ENCODE measurements at places on chromosomes 13 and 19.

GRCh38 chr19:32097620-32098019 is 247.8 kb upstream of the ZNF507 start:
- no peak for DNase-seq

- no peak for DNase-seq
Observed at GRCh38 chr13:41302743-41303142, 8.3 kb upstream of the NAA16 start.

- no peak for DNase-seq
Observed at GRCh38 chr13:42039457-42039945, 8.9 kb upstream of the DGKH start.

DNA sequence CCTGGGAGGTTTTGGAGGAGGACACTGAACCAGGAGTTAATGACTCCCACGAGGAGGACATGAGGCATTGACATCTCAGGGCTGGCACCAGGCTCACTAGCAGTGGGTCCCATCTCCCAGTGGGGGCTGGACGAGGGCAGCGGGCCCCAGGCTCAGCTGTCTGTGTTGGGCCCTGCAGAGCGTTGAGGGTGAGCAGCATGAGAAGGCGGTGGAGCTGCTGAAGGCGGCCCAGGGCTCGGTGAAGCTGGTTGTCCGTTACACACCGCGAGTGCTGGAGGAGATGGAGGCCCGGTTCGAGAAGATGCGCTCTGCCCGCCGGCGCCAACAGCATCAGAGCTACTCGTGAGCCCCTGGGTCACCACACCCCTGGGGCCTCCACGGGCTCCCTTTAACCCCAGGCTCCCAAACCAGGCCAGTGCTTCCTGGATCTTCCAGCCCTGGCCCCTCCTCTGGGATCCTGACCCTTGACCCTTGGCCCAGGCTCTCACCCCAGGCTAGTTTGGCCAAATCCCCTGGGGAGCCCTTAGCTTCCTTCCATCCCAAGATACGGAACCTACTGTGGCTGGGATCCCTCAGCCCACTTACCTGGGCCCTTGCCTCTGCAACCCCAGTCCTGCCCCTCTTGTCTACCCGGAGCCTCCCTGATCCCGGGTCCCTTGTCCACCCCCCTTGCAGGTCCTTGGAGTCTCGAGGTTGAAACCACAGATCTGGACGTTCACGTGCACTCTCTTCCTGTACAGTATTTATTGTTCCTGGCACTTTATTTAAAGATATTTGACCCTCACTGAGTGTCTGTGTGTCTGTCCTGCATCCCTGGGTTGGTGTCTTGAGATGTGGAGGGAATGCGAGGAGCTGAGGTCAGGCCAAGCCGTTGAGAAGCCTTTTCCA is 1.0 kb downstream of the C19orf73 start:
- DNase-seq = no peak

GRCh38 chr19:14434543-14435319 is 1.6 kb downstream of the PKN1 start:
- no peak for DNase-seq

DNA sequence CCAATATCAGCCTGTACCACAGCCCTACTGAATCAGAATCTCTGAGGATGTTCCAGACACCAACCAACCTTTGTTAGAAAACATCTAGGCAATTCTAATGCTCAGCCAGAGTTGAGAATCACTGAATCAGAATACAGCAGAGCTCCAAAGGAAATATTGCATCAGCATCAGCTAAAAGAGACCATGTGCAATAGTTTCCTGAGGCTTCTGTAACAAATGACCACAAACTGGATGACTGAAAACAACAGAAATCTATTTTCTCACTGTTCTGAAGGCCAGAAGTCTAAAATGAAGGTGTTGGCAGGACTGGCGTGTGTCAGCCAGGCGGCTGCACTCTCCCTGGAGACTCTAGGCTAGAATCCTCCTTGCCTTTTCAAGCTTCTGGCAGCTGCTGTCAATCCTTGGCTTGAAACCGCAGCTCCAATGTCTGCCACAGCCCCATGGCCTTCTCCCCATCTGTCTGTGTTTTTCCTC is 1.2 kb upstream of the DCT start:
- DNase-seq = no peak

- no peak for DNase-seq
Observed at GRCh38 chr19:15897738-15898276, at the start of gene CYP4F2. Gene CYP4F2, minus strand, starts transcription at chr19:15898074. Its CDS starts 463 bp downstream, at chr19:15897611.

DNA sequence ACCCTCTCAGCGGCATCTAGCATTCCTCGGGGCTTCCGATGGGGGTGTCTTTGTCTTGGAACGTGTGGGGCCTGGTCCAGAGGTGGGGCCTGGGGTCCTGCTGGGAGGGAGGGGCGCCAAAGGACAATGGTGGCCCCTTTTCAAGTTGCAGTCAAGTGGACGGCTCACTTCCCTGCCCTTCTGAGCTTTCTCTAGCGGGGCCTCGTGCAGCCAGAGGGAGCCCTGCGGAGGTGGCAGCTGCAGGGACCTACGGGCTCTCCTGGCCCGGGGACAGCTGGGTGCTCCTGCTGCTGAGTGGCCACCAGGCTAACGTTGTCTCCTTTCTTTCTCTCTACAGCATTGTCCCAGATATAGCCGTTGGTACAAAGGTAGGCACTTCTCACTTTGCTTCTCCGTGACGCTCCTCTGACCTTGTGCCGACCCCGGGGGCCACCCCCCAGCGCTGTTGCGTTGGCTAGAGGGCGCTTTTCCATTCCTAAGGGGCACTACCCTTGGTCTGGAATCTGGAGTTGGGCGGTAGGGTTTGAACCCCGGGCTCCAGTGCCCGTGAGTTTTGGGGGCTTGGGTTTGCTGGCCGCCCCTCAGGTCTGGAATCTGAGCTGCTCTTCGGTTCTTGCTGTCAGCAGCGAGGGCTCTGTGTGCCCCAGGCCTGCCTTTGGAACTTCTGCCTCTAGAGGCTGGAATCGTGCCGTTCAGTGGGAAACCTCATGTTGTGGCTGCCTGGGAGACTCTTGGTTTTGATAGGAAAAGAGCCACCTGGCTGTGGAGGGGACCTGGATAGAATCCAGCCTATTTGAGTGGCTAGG is 2.0 kb downstream of the PTBP1 start:
- no peak for DNase-seq

GRCh38 chr13:52779103-52779502 is 39.5 kb upstream of the CNMD start:
- no peak for DNase-seq

GRCh38 chr13:46295491-46296114 is 83.9 kb downstream of the LRRC63 start:
- no peak for DNase-seq

DNA sequence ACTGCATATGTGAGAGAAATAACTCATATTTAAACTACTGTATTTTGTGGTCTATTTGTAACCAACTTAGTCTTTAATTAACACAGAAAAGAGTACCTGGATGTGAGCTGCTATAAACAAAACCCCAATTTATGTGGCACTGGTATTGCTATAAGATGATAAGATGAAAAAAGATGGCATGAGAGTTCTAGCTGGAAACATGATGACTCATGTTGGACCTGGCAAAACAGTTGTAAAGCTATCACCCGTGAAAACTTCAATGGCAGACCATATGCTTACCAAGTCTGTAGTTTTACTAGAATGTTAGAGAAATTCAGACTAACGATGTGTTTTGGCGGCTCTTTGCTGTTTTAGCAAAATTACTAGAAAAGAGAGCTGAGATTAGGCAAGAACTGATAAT is 69.6 kb upstream of the PCDH9 start:
- no peak for DNase-seq

GRCh38 chr19:45473682-45474605 is 6.1 kb downstream of the FOSB start:
- DNase-seq = no peak

DNA sequence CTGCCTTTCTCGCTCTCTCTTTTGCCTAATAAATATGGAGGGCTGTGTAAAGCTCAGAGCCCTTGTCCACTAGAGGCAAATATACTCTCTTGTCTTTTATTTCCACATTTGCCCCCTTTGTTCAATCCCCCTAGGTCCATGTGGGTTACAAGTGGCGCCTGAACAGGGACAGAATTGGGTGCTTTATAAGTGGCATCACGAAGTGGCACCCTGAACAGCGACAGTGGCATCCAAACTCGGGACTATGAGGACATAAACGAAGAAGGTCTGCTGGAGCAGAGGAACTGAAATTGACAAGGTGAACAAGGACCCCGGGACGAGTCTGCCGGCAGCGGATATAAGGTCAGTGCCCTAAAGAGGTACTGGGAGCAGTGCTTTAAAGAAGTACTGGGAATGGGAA is 4.3 kb upstream of the ZNF610 start:
- DNase-seq = no peak

GRCh38 chr13:21901811-21902708 is 231.2 kb downstream of the FGF9 start:
- no peak for DNase-seq

DNA sequence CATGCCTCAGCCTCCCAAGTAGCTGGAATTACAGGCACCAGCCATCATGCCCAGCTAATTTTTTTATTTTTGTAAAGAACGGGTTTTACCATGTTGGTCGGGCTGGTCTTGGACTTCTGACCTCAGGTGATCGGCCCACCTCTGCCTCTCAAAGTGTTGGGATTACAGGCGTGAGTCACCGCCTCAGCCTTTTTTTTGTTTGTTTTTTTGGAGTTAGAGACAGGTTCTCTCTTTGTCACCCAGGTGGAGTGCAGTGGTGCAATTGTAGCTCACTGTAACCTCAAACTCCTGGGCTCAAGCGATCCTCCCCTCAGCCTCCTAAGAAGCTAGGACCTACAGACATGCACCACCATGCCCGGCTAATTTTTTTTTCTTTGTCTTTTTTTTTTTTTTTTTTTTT is 15.6 kb upstream of the NOTCH3 start:
- DNase-seq = no peak

DNA sequence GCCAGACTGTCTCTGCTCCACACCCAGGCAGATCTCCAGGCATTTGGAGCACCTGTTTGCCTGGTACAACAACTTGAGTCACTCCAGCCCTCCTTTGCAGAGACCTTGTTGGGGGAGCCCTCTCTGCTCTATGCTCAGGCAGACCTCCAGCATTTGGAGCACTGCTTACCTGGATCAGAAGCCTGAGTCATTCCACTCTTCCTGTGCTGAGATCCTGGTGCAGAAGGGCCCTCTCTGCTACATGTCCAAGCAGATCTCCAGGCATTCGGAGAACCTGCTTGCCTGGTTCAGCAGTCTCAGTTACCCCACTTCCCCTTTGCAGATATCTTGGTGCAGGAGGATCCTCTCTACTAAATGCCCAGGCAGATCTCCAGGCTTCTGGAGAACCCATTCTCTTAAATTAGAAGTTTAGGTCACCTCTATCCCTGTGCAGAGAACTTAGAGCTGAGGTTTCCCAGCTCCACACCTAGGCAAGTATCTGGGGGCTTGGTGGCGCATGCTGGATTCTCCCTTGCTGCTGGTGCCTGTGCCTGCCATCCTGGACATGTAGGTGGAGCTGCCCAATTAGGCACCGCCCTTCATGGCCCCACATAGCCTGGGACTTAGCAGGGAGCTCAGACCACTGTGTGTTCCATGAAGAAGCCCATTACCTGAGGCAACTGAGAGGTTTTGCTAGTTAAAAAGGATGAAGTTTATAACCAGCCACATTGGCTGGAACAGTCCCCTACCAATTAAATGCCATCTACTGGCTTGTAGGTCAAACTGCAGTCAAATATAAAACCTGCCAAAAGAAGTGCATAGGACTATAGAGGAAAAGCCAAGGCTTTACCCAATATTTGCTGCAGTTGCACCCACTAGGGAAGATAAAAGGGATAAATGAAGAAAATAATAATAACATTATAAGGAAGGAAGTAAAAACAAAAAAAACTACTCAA is 97.6 kb upstream of the SLITRK6 start:
- DNase-seq = no peak

- DNase-seq = no peak
Observed at GRCh38 chr19:12763100-12763499, 11.5 kb downstream of the BEST2 start.

GRCh38 chr13:72911981-72912380 is 130.0 kb downstream of the PIBF1 start:
- no peak for DNase-seq

GRCh38 chr13:64810750-64811149 is 2419.4 kb downstream of the PCDH9 start:
- no peak for DNase-seq

- DNase-seq = no peak
Observed at GRCh38 chr13:114088234-114088633, 44.2 kb downstream of the RASA3 start.

GRCh38 chr19:58334691-58335249 is 8.0 kb downstream of the ZSCAN22 start:
- no peak for DNase-seq

GRCh38 chr13:68160466-68160865 is 930.3 kb upstream of the PCDH9 start:
- no peak for DNase-seq

- DNase-seq = no peak
Observed at GRCh38 chr19:28296506-28296905, 916.4 kb downstream of the UQCRFS1 start.

GRCh38 chr13:46473806-46474205 is 79.2 kb upstream of the LRCH1 start:
- DNase-seq = no peak

- no peak for DNase-seq
Observed at GRCh38 chr19:46573679-46574498, 27.2 kb upstream of the CALM3 start.

- no peak for DNase-seq
Observed at GRCh38 chr19:45117167-45117594, 24.2 kb downstream of the PPP1R37 start.

DNA sequence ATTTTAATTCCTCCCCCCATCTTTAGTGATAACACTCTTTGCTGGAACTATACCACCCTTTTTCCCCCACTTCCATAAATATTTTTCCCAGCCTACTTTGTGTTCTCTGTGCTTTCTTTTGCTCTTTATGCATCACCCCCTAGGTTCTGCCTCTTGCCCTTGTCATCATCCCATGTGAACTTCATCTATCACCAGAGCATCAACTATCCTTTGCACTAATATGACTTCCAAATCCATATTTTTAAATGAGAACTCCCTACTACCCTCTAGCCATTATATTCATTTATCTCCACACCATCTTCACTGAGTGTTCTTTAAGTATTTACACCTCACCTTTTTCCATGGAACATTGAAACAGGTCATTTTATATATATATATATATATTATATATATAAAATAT is 452.7 kb downstream of the FOXO1 start:
- DNase-seq = no peak

DNA sequence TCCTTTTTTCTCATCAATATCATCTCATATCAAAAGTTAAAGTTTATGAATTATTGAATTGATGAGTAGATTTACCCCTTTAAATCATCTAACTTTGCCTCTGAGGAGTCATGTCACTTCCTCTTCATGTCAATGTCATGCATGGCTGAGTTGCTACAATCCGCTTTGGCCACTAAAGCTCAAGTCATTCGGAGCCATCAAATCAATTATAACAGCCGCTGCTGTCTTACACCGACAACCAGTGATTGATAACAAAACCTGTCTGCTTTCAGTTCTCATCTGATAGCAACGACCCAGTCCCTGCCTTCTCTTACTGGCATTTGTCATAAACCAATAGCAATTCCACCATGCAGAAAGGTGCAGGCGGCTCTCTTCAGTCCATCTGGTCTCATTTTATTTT is 429.3 kb downstream of the DIAPH3 start:
- DNase-seq = no peak

DNA sequence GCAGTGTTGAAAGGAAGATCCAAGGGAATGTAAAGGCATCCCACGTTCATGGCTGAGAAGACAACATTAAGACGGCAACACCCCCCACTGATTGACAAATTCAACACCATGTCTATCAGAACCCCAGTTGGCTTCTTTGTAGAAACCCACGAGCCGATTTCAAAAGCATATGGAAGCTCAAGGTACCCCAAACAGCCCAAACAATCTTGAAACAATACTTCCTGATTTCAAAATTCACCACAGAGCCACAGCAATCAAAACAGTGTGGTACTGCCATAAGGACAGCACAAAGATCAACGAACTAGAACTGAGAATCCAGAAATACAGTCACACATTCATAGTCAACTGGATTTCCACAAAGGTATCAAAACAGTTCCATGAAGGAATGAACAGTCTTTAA is 6.2 kb downstream of the MIER2 start:
- no peak for DNase-seq

Data from hypothalamus (tissue), 51 donors.